ENCODE measurements at places on chromosomes 3 and 15. TPM values are rescaled to one million over a fixed set of nuclear protein-coding genes. Genes with fewer than 3 reads are reported as not detected.

- DNase-seq = peak; percentile 82
Measured at GRCh38 chr3:4751502-4752101, 227.6 kb upstream of the BHLHE40 start.

GRCh38 chr3:179942553-179943075, 94.1 kb downstream of the PEX5L start:
- no peak for DNase-seq

DNA sequence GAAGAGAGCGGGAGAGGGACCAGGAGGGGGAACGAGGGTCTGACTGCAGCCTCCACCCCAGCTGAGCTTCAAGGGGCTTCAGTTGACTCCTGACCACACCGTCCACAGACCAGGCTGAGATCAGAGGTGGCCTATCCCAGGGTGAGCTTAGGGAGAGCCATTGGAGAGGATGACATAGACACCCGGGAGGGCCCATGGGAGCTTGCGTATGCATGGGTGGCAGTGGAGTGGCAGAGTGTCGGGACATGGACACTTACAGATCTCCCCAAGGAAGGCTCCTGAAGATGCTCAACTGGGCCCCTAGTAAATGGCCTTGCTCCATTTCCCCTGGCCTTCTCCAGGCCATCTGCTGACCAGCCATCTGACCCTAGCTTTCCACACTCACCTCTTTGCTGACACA, 12.6 kb upstream of the ALAS1 start:
- no peak for DNase-seq

GRCh38 chr3:8835385-8835784, 66.0 kb upstream of the OXTR start:
- no peak for DNase-seq

GRCh38 chr3:177257006-177257405, 59.7 kb upstream of the TBL1XR1 start:
- no peak for DNase-seq

GRCh38 chr3:119631516-119631915, 28.9 kb downstream of the POPDC2 start:
- peak; percentile 43 for DNase-seq

DNA sequence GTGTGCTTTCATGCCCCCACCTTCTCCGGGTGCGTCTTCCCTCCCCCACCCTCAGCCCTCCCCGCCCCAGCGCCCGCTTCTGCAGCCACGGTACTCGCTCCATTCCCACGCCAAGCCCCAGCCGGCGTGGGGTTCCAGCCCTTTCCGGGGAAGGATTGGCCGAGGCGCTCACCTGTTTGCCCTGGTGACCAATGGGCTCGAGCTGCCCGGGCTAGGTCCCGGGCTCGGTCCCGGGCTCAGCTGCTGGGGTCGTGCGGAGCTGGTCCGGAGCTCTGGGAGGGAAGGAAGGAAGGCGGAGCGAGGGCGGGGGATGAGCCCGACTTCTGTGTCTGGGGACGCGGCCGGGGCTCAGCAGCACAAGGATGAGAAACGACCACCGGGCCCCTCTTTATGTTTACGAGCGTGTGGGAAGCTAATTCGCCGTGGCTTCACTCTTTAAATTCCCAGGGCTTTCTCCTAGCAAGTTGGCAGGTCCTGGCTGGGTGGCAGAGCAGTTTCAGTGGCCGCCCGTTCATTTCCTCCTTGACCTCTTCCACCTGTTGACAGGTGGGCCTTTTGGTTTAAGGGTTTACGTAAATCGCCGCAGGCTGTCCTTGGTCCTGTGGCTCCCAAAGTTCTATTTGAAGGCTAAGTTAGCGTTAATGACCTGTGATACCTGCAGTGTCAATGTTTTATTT, at the start of gene IGSF10:
IGSF10 (minus strand) TSS at position 288 of the 677 bp plus-strand sequence. CDS start 2,352 bp downstream, outside the sequence.
- DNase-seq = peak; percentile 31

DNA sequence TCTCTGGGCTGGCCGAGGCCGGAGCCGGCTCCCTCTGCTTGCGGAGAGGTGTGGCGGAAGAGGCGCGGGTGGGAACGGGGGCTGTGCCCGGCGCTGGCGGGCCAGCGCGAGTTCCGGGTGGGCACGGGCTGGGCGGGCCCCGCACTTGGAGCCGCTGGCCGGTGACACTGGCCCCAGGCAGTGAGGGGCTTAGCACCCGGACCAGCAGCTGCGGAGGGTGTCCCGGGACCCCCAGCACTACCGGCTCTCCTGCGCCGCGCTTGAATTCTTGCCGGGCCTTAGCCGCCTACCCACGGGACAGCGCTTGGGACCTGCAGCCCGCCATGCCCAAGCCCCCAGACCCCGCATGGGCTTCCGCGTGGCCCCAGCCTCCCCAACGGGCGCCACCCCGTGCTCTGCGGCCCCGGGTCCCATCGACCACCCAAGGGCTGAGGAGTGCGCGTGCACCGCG, 736.3 kb upstream of the ARRDC4 start:
- DNase-seq = no peak

The GABRR3 gene
- total RNA-seq = 4.6 TPM

The TMEM45A gene
- 178 TPM for total RNA-seq

The CTDSPL gene
- 33.9 TPM for total RNA-seq

The REC114 gene
- not detected for total RNA-seq
